ENCODE measurements at places on chromosomes 7 and 10.

DNA sequence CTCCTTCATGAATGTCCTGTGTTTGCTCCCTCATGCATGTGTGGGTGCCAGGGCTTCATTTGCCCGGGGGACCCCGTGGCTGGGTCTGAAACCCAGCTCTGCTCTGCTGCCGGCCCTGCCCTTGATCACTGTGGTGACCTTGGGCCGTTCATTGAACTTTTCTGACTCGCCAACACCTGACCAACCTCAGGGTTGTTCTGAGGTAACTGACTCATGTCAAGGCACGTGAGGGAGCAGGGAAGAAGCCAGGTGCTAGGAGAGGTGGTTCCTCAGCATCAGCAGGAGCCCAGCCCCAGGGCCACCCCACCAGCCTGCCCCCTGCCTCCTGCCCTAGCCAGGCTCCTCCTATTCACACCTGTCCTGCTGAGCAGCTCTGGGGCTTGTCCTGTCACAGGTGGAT, 47.9 kb downstream of the TBATA start:
- no peaks in the 10 kb centered on the region for H3K27me3 ChIP-seq
- no peaks in the 10 kb centered on the region for H3K4me1 ChIP-seq
- H3K36me3 ChIP-seq: no peaks in the 10 kb centered on the region
- H3K27ac ChIP-seq: no peak overlapping the region
- DNase-seq: no peak
- H3K4me3 ChIP-seq: no peak overlapping the region

DNA sequence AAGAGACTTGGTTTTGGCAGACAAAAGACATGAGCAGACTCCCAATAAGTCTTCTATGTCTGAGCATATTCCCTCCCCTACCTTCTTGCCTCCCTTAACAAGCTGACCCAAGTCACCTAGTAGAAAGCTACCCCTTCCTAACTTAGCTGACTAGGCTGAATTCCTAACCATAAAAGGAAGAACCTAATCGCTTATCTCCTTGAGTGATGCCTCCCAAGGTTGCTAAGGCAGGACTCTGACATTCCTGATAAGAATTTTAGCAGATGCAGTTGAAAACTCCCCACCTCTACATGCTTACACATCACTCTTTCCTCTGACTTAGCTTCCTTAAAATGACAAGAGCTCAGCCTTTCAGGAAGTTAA, 704.7 kb upstream of the MBL2 start:
- DNase-seq: no peak
- H3K4me3 ChIP-seq: no peak overlapping the region
- H3K36me3 ChIP-seq: no peaks in the 10 kb centered on the region
- H3K27me3 ChIP-seq: no peaks in the 10 kb centered on the region
- H3K4me1 ChIP-seq: no peaks in the 10 kb centered on the region

DNA sequence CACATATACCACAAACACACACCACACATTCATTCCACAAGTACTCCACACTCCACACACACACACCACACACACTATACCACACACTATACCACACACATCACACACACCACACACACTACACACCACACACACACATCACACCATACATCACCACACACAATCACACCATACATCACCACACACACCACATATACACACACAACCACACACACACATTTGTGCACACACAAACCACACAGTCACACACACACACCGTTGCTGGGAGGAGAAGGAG, 112.8 kb downstream of the PTPN20 start:
- no peaks in the 10 kb centered on the region for H3K4me1 ChIP-seq
- no peaks in the 10 kb centered on the region for H3K36me3 ChIP-seq
- no peak overlapping the region for H3K4me3 ChIP-seq
- no peaks in the 10 kb centered on the region for H3K27me3 ChIP-seq

DNA sequence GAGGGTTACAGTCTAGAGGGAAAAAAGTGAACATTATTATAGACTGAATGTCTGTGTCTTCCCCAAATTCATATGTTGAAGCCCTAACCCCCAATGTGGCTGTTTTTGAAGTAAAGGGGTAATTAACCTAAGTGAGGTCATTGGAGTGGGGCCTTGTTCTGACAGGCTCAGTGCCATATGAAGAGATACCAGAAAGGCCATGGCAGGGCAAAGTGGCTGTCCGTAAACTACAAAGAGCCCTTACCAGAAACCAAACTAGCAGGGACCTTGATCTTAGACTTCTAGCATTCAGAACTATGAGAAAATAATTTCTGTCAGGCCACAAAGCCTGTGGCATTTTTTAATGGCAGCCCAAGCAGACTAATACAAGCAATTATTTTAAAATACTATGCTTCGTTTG, 8.7 kb downstream of the TMEM209 start:
- no peaks in the 10 kb centered on the region for H3K4me1 ChIP-seq
- DNase-seq: no peak
- H3K36me3 ChIP-seq: no peaks in the 10 kb centered on the region
- H3K4me3 ChIP-seq: no peak overlapping the region

DNA sequence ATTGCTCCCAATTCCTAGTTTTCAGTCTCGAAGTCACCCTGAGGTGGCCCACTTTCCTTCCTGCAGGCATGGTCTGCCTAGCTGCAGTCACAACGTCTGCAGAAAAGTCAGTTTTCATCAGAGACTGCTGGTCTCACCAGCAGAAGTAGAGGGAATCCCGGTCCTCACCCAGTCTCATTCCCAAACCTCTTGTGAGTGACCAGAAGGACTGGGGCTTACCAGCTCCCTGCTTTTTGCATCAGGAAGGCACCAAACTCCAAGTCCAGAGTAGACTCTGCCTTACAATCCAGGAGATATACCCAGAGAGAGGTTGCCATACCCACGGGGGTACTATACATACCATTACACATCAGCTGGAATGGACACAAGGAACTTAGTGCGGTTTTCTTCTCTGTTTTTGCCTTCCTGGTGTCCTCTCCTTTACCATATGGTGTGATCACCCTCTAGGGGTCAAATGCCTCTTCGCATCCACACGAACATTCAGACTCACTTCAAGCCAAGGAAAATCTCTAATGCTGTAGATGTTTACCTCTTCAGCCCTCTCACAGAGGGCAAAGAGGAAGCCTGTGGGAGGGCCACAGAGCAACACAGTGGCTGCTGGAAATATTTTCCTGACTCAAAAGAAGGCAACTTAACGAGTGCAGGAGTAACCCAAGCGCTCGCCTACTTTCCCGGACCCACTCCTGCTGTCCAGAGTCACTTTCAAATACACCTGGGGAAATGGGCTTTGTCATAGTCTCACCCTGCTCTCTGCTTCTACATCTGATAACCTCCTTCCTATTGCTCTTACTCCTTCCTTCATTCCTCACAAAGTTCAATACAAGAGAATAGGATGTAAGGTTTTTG, 220.9 kb downstream of the C7orf25 start:
- no peak overlapping the region for H3K4me3 ChIP-seq
- peak; percentile 21 for DNase-seq
- H3K4me1 ChIP-seq: no peaks in the 10 kb centered on the region
- H3K27ac ChIP-seq: no peak overlapping the region

DNA sequence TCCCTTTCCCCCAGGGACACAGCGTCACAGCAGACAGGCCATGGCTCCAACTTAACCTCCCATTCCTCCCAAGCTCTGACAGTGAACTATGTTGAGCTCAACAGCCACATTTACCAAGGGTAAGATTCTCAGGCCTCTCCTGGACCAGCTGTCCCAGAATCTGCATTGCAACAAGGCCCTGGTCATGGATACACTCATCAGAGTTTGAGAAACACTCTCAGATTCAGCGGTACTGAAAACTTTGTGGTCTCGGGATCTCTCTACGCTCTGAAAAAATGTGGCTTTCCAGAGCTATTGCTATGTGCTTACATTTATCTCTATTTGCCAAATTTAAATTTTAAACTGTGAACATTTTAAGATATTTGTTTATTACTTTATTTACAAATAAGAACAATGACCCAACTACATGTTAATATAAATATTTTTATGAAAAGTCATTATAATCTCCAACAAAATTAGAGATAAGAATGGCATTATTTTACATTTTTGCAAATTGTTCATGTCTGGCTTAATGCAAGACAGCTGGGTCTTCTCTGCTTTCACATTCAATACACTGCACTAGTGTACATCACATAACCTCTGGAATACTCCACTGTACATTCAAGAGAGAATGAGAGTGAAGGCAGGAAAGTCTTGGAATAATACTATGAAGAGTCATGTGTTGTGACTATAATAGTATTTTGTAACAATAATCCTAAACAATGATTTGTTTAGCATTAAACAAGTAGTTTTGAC, 190.9 kb upstream of the PITRM1 start:
- H3K4me1 ChIP-seq: no peaks in the 10 kb centered on the region
- H3K4me3 ChIP-seq: no peak overlapping the region
- H3K27me3 ChIP-seq: no peaks in the 10 kb centered on the region
- no peak for DNase-seq

Data from prostate gland (tissue), 2 donors.